ENCODE measurements at places on chromosomes 4 and X.

- peak; percentile 61 for DNase-seq
Measured at GRCh38 chrX:53440621-53441517, 6.7 kb upstream of the HSD17B10 start.

GRCh38 chrX:13091111-13091765, 46.8 kb upstream of the FAM9C start:
- DNase-seq = no peak

DNA sequence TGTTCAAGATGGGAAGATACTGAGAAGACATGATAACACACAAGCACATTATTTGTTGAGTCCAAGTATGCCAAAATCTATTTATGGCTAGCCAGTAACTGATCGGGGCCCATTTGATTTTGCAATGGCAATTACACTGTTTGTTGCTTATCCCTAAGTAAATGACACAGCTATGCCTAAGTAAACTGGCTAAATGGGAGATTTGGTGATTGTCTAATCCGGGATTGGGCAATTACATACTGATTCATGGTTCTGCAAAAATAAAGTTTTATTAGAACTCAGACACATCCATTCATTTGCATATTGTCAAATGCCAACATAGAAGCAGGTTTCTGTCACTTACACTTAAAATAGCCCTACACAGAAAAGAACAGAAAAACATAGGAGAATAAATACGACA, 140.2 kb upstream of the TBL1X start:
- no peak for DNase-seq

DNA sequence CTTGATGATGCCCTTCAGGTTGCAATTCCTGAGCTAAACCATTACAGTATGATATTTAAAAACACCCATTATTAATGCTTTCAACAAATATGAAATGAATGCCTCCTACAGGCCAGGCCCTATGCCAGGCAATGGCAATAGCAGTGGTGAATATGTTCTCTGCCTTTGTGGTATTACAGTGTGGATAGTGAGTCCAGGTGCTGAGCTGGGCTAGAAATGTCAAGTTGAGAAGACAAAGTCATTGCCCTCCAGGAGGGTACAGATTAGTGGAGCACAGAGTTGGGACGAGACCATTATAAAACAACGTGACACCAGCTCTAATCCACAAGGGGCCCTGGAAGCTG, 81.9 kb downstream of the RBM47 start:
- no peak for DNase-seq

GRCh38 chr4:78099058-78099457, 41.9 kb downstream of the FRAS1 start:
- no peak for DNase-seq

DNA sequence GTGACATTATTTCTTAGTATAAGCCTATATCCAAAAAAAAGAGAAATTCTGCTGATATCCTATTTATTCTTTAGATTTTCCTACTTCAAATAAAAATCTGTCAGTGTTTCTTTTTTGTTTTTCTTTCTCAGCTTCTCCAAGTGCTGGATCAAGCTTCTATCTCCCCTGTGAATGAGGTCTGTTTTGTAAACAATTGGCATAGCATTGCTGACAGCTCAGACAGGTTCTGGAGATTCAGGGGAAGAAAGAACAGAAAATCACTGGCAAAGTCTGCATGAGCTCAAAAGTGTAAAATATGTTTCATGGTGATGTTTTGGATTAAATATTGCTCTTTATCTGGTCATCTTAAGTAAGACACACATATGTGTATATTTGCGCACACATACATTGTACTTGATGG, 492.0 kb upstream of the IGFBP7 start:
- no peak for DNase-seq

DNA sequence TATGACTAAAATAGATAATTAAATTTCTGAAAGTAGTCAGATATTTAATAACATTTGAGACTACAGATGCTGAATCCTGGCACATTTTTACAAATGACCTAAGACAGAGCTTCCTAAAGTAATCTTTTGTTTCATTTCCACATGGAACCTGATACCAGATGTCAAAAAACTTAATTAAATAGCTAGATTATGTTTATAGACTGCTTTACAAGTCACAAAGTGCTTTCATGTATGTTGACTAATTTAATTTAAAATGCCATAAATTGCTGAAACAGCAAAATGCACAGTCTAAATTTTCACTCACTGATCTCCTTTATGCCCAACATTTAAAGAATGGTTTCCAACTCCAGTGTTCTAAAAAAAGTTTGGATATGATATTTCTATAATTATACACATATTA, 299.1 kb upstream of the TBX22 start:
- DNase-seq = no peak

DNA sequence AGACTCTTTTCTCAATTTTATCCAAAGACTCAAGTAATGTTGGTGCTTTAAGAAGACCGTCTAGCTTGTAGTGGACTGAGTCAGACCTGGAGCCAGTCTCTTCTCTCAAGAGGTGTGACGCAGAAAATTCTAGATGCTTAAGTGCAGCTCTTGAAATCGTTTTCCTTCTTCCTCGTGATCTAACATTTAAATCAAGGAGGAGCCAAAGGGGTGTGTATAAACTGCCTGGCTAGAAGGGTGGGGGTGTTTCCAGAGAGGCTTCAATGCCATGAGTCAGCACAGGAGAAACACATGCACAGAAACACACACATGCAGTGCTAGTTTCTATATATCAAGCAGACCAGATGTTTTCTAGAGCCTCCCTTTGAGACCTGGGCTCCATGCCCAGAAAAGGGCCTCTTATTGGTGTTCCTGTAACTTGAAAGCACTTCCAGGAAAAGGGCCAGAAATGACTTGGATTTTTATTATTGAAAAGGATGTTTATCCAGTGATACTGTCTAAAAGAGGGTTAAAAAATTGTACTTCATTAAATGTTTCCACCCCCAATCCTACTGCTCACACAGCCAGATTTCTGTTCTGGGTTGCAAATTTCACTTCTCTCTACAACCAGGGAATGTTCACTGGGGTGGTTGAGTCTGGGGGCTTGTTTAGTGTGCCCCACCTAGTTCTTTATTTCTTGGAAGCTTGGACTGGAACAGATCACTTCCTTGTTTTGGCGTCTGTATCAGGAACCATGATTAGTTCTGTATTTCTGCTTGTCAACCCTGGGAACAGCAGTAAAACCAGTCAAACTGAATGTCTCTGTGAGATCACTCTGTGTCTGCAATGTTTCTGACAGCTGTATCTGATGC, at the start of gene CLIC2:
CLIC2 (minus strand) TSS at position 129 of the 851 bp plus-strand sequence. CDS start 187 bp downstream, outside the sequence.
- DNase-seq = no peak

DNA sequence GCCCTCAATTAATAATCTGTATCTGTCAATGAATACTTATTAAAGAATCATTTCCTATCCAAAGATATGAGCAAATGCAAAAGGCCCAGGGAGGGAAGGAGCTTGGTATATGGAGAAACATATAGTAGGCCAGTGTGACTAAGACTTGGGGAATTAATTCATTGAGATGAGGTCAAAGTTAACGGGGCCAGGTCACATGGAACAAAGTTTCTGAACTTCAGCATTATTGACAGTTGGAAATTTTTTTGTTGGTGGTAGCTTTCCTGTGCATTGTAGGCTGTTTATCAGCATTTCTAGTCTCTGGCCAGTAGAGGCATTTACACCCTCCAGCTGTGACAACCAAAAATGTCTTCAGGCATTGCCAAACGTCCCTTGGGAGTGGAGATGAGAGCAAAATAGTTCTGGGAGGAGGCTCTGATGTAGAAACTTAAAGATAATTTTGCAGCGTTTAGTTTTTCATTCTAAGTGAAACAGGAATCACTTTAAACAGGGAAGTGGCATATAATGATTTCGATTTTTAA, 202.0 kb downstream of the SLC4A4 start:
- DNase-seq = peak; percentile 6

- DNase-seq = no peak
Measured at GRCh38 chr4:32133141-32133540, 1413.0 kb downstream of the PCDH7 start.

DNA sequence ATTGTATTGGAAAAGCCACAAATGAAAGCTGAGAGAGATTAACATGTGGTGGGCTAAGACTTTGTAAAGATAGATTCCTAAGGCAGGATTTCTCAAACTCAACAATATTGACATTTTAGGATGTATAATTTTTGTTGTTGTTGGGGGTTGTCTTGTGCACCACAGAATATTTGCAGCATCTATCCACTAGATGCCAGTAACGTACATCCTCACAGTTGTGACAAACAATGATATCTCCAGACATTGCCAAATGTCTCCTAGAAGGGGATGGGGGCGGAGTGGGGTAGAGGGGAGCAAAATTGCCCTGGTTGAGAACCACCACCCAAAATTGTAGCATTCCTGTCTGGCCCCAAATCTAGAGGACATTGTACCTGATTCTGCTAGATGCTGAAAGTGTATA, 14.7 kb upstream of the CBR4 start:
- no peak for DNase-seq

DNA sequence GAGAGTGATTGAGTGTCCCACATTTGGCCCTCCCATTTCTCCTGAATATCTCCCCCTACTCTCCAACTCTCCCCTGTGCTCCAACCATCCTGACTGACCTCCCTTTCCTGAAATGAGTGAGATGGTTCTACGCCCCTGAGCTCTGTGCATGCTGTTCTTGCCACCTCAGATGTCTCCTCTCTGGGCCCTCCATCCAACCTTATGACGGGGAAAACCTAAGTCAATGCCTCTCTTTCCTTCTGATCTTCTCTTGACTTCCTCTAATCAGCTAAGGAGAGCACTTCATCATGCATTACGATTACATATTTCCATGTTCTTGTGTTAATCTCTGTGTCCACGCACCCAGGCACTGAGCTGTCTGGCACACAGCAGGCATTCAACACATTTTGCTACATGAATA, 1.1 kb upstream of the TNIP3 start:
- no peak for DNase-seq

DNA sequence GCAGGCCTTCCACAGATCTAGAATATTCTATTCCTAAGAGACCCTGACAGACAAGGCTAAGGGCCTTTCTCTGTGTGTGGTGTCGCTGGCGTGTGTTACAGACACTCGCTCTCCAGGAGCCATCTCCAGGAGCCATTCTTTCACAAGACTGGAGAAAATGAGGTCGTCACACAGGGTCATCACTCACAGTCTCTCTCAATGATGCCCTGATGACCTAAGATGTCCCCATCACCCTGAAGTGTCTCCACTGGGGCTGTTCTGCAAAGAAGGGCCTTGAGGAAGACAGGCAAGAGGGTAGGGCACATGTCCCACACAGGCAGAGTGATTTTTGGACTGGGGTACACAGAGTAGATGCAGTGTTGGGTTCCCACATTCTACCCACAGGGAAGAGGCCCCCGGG, 34.7 kb downstream of the ZFYVE28 start:
- no peak for DNase-seq

DNA sequence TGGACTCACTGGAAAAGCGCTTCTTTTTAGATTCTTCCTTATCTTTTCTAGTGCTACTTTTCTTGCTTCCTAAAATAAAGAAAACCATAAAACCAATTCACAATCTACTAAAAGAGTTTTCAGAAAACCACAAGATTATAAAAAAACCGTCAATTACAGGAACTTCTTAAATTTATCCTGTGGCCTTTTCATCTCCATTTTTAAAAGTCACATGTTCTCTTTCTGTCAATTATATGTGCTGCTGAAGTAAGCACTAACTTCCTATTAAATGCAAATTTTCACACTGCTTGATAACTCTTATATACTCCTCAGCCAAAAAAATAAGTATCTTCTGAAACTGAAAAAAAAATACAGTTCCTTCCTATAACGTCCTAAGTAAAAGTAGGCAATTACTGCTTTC, 32.8 kb downstream of the CENPC start:
- no peak for DNase-seq

- no peak for DNase-seq
Measured at GRCh38 chrX:136779346-136779781, 1.4 kb downstream of the ARHGEF6 start.

- no peak for DNase-seq
Measured at GRCh38 chr4:39609454-39609931, 29.2 kb downstream of the SMIM14 start.

GRCh38 chr4:1832690-1833089, 23.3 kb downstream of the LETM1 start:
- no peak for DNase-seq

DNA sequence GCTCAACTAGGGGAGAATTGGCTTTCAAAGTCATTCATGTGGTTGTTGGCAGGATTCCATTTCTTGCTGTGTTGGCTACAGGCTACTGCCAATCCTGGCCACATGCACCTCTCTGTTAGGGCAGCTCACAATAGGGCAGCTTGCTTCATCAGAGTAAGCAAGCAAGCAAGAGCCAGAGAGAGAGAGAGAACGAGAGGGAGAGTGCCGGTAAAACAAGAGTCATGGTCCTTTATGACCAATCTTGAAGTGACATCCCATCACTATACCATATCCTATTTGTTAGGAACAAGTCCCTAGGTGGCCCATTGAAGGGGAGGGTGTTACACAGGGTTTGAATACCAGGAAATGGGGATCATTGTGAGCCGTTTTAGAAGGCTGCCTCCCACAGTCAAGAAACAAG, 33.0 kb upstream of the TLR2 start:
- no peak for DNase-seq

- DNase-seq = no peak
Measured at GRCh38 chrX:133670383-133670782, 255.1 kb upstream of the GPC4 start.

DNA sequence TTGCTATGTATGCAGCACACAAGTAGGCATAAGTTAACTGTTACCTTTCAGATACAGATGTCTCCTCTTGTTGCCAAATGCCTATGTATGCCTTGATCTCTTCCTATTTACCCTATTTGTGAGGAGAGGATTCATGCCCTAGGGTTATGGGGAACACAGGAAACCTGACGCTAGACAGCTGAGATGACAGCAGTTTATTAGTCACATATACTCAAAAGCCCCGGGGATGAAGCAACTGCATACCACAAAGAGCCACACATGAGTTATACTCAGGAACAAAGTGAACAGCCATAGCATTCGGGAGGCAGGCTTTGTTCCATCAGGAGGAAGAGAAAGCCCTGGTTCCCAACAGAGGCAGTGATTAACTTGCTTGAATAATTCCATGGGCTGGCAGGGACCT, 1011.7 kb upstream of the PCDH7 start:
- DNase-seq = no peak

DNA sequence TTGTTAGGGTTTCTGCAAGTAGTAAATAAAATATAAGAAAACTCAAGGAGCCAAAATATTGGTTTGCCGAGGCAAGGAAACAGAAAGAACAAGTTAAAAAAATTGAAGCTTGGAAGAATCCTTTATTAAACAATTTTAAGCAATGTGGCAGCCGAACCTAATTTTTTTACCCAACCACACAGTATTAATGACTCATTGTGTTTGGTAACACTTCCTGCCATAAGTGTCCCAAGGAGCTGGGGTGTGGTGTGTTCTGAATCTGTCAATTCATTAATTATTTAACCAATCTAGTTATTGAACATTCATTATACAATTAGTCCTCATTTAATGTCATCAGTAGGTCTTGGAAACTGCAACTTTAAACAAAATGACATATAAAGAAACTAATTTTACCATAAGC, 19.3 kb upstream of the CPE start:
- DNase-seq = no peak

DNA sequence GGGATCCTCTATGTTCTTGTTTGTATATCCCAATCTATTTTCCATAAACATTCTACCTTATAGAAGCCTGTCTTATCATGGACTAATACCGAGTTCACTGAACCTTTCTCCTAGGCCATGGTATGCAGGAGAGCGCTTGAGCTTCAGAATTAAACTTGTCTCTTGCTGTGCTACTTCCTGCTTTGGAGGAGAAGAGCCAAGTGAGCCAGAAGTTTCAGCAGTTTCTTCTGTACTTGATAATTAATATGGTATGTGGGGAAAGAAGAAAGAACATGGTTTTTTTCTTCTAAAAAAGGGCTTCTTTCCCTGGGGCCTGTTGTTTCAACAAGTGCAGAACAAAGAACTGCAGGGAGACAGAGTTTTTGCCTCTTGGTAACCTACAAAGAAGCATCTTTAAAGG, 172.8 kb downstream of the ATG4A start:
- no peak for DNase-seq
